Stimulated activated CD8-positive, alpha-beta memory T cell treated with anti-CD3 and anti-CD28 coated beads, Interleukin-15, amount 100 ng/mL, for 4 hours (primary cell): ENCODE measurements at places on chromosomes 4 and X.

GRCh38 chrX:10118530-10118929 lies 38.2 kb upstream of the CLCN4 start:
- DNase-seq: no peak

DNA sequence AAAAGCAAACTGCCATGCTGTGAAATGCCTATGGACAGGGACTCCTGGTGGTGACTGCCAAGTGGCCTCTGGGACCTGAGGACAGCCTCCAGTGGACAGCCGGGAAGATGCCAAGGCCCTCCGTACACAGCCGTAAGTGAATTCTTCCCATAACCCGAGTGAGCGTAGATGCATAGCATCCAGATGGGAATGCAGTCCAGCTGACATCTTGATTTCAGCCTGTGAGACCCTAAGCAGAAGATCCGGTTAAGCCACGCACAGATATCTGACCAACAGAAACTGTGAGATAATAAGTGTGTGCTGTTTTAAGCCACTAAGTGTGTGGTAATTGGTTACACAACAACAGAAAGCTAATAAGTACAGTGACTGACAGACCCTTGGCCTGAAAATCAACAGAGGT lies 55.9 kb downstream of the TMEM156 start:
- DNase-seq: no peak

- no peak for DNase-seq
Measured at GRCh38 chr4:7892212-7893019, 47.2 kb downstream of the AFAP1 start.

- no peak for DNase-seq
Measured at GRCh38 chrX:7076245-7076661, 71.3 kb upstream of the STS start.

DNA sequence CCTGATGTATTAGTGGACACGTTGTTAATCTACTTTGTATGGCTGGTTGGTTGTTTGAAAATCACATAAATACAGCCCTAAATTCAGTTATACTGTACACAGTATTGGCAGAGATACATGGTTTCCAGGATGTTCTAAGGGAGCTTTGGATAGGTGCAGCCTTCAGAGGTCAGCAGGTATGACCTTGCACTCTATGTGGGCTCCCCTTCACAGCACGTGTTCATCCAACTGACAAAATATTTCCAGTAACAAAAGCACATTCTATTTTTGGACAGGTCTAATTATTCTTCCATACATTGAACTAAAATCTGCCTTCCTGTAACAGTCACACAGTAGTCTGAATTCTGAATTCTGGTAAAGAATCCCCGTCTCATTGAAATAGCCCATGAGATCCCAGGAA lies 92.8 kb upstream of the RAPGEF2 start:
- DNase-seq: no peak

DNA sequence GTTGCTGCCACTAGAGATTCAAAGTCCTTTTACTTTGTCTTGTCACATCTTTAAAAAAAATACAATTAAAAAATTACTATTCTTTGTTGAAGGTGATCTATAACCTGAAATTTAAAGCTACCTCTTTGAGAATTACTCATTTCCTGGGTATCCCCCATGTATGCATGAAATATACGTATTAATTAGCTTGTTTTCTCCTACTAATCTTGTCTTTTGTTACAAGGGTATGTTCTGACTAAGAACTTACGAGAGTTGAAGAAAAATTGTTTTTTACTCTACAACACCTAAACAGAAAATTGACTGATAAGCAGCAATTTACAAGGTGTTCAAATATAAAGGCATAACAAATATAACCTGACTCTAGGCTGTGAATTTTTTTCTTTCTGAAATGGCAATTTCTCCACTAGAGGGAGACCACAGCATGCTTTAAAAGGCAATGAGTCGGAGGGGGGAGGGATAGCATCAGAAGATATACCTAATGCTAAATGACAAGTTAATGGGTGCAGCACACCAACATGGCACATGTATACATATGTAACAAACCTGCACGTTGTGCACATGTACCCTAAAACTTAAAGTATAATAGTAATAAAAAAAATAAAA lies 249.6 kb downstream of the OPHN1 start:
- no peak for DNase-seq

GRCh38 chr4:178082906-178083305 lies 640.7 kb upstream of the AGA start:
- DNase-seq: no peak

DNA sequence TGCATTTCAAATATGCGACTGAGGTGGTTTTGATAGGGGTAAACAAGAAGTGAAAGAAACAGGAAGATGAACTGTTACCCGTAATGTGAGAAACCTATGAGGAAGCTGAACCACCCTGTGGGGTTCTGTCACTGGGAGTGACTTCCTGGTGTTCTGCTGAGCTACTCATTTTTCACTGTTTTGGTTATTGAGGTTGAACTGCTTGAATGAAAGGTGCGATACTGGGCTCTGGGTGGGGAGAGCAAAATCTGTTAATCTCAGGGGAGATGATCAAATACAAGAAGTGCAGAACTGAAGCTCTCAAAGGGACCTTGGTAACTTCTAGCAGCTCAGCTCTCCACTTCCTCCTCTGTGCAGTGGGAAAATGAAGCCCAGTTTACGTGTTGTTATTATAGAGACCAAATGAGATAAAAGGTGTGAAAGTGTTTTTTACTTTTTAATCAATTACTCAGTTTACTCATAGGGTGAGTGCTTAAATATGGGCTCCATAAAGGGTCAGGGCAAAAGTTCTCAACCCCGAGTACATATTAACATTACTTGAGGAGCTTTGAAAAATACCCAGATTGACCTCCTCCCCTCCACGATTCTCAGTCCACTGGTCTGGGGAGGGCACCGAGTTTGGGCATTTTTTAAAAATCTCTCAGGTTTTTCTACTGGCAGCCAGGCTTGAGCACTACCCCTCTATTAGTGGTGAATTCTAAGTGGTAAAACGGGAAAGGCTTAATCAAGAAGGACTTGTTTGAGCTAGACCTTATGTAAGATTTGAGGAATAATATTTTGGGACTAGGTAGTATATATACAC lies 66.7 kb downstream of the COQ2 start:
- peak; percentile 49 for DNase-seq

DNA sequence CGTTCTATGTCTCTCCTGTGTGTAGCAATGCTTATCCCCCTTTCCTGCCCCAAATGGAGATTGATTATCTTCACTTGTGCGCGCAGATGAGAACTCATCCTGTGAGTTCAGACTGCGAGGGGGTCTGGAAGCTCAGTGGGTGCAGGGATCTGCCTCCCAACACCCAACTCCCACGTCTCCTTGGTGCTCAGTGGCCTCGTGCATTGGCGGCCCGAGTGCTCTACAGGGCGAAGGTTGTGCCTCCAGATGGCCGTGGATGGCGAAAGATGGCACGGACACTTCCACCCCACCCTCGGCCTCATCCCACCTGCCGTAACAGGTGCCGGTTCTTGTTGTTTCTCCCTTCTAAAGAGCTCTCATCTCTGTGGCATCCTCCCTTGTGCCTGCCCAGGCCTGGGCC lies 45.1 kb upstream of the SORCS2 start:
- no peak for DNase-seq

GRCh38 chrX:29728639-29729038 lies 486.7 kb upstream of the MAGEB2 start:
- DNase-seq: no peak

GRCh38 chrX:30504309-30504708 lies 73.3 kb downstream of the TASL start:
- no peak for DNase-seq

GRCh38 chr4:171433674-171434073 lies 379.5 kb upstream of the GALNTL6 start:
- no peak for DNase-seq

DNA sequence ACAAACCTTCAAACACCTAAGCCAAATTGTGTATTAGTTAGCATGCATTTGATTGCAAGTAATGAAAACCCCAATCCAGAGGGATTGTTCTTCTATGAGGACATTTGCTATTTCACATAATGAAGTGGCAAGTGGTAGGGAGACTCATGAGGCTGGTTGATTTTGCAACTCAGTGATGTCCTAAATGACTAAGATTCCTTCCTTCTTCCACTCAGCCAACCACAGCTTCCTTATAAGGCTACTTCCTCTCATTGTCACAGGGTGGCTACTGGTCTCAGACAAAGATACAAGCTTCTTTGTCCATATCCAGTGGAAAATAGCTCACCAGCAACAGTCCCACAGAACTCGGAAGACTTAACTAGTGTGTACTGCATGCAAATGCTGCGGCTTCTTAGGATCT lies 5.3 kb upstream of the OTC start:
- no peak for DNase-seq

DNA sequence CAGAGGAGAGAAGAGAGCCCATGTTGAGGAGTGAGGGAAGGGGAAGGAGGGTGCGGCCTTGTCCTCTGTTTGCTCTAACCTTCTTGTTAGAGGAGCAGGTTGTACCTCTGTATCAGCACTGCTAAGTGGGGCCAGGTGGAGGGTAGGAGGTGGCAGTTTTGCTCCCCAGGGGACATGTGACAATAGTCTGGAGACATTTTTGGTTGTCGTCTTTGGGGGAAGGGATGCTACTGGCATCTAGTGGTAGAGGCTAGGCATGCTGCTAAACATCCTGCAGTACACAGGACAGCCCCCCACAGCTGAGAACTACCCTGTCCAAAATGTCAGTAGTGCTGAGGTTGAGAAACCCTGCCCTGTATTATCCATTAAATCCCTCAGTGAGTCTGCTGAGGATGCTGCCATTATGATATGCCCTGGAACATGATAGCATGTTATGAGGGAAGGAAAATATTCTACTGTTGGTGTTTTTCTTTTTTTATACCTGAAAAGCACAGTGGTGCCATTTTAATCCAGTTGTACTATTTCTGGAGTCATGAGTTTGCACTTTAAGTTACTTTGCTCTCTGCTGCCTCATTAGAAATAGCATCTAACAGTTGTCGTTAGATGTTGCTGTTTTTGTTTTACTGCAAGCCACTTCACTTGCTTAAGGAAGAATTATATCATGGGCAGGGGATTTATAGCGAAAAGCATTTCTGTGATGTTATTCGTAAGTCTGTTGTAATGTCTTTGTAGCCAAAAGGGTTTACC lies 90.6 kb downstream of the LRP2BP start:
- no peak for DNase-seq

DNA sequence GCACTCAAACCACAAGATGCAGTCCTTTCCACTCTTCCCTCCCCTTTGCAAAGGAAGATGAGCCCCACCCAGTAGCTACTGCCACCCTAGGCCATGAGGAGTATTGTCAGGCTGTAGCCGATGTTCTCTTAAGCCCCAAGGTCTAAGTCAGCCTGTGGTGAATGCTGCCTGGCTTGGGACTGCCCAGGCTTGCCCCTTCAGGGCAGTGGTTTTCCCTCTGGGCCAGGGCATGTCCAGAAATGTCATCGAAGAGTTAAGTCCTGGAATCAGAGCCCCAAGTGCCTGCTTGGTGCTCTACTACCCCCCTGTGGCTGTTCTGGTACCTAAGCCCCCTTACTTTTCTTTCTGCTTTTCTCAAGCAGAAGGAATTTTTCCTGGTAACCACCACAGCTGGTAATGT lies 11.8 kb upstream of the PGK1 start:
- no peak for DNase-seq

- DNase-seq: no peak
Measured at GRCh38 chr4:89242216-89242615, 65.4 kb downstream of the GPRIN3 start.

GRCh38 chrX:65846974-65847373 lies 179.5 kb downstream of the MSN start:
- DNase-seq: no peak

GRCh38 chr4:82099928-82100579 lies 273.7 kb downstream of the HNRNPD start:
- DNase-seq: no peak

- DNase-seq: no peak
Measured at GRCh38 chr4:123744664-123745290, 348.2 kb downstream of the SPRY1 start.

GRCh38 chrX:31600823-31601222 lies 529.0 kb upstream of the FTHL17 start:
- DNase-seq: no peak

GRCh38 chr4:42048394-42048793 lies 58.1 kb downstream of the SLC30A9 start:
- no peak for DNase-seq

- DNase-seq: no peak
Measured at GRCh38 chr4:93788712-93789111, 39.8 kb upstream of the ATOH1 start.
